ENCODE measurements at places on chromosomes 3 and 15.

- no peak for DNase-seq
These were observed 114.8 kb downstream of the DLG1 start for GRCh38 chr3:197183582-197183981.

GRCh38 chr3:171385086-171385485 is 75.1 kb downstream of the TNIK start:
- no peak for DNase-seq

DNA sequence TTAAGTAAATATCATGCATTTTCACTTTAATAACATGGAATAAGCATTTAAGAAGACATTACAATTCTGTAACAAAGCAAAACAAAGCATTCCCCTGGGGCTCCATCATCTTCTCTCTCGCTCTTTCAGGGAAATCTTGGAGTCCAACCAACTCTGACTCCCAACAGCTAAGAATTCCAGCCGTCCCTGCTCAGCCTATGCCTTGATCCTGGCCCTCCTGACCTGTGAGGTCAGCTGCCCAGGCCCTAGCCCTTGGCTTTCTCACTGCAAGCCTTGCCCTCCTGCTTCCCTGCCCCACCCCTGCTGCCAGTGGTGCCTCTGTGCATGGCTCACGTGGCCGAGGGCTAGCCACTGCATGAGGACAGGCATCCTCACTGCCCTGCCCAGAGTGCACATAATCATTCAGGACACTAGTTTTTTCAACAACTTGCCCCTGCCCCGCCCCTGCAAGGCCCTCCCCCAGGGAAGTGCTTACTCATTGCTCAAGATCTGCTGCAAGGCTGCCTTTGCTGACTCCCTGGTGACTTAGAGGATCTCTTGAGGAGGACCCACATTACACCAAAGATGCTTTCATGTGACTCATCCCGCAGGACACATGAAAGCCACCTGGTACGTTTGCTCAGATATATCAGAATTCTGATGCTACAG is 37.6 kb downstream of the MTMR10 start:
- DNase-seq, result peak; percentile 92

DNA sequence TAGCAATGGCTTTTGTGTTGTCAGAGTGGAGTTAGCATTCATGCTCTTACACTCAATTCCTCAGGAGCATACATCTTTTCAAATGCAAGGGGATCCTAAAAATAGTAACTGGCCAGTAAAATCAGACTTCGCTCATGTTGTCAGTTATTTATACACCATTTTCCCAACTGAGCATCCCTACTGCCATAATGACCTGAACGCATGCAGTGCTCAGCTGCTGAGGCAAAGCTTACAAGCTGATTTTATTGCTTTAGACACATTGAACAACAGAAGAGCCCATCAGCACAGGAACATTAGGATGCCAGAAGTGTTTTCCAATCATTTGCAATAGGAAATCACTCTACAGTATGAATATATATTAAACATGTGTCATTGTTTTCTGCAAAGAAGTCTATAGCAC is 689.7 kb upstream of the BCHE start:
- no peak for DNase-seq

GRCh38 chr3:62562017-62562416 is 188.7 kb upstream of the FEZF2 start:
- peak; percentile 36 for DNase-seq

- no peak for DNase-seq
These were observed 23.0 kb upstream of the MUSTN1 start for GRCh38 chr3:52857864-52858263.

- no peak for DNase-seq
These were observed 14.4 kb upstream of the CSPG4 start for GRCh38 chr15:75727031-75727531.

DNA sequence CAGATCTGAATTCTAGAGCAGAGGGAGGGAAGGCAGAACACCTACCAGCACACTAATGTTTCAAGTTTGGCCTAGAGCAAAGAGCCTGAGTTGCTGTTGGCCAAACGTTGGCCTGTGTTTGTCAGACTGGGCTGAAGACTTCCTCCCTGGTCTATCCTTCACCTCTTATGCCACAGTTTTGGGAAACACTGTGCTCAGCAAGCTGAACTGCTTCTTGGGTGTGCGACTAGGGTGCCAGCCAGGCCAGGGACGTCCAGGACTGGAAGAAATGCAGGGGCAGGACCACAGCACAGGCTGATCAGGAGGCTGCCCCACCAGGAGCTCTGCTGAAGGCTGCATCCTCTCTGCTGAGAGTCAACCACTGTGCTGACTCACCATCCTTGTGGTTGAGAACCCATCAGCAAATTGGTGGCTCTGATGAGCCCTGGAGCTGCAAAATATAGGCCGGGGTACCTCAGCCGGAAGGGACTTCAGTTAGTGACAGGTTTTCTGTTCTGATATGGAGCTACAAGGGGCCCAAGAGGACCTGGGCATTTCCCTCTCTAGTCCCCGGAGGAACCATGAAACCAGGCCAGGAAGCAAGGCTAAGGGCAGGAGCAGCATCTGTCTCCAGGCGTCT is 131.6 kb upstream of the RASGRP1 start:
- peak; percentile 22 for DNase-seq

- DNase-seq, result no peak
These were observed 12.9 kb upstream of the ALPK3 start for GRCh38 chr15:84804005-84804900.
